Activated CD4-positive, alpha-beta T cell treated with anti-CD3 and anti-CD28 coated beads, Interleukin-2, amount 50 U/mL, for 4 hours (primary cell): ENCODE measurements at places on chromosomes 11 and 22.

GRCh38 chr22:50703726-50704509 is 31.3 kb downstream of the SHANK3 start:
- DNase-seq, result no peak

GRCh38 chr11:93845181-93846092 is 5.0 kb downstream of the VSTM5 start:
- no peak for DNase-seq

- no peak for DNase-seq
Observed at GRCh38 chr22:25437414-25438160, 126.9 kb upstream of the GRK3 start.

DNA sequence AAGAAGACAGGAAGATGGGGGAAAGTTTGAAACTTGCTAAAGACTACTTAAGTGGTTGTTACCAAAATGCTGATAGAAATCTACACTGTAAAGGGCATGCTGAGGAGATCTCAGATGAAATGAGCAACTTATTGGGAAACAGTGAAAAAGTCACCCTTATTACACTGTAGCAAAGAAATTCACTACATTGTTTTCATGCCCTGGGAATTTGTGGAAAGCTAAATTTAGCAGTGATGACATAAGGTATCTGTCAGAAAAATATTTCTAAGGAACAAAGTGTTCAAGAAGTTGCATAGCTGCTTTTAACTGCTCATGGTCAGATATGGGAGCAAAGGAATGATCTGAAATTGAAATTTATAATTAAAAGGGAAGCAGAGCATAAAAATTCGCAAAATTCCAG is 702.4 kb upstream of the LRRC4C start:
- no peak for DNase-seq

GRCh38 chr22:26354707-26355106 is 74.4 kb upstream of the ASPHD2 start:
- DNase-seq, result no peak

DNA sequence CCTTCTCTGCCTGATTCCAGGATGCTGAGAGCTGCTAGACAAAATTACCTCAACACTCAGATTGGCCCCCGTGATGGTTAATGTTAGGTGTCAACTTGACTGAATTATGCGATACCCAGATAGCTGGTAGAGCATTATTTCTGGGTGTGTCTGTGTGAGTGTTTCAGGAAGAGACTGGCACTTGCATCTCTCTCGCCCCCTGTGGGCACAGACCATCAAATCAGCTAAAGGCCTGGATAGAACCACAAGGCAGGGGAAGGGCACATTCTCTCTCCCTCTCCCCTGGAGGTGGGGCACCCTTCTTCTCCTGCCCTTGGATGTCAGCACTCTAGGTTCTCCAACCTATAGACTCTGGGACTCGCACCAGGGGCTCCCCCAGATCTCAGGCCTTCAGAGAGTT is 79.7 kb downstream of the KIRREL3 start:
- no peak for DNase-seq

DNA sequence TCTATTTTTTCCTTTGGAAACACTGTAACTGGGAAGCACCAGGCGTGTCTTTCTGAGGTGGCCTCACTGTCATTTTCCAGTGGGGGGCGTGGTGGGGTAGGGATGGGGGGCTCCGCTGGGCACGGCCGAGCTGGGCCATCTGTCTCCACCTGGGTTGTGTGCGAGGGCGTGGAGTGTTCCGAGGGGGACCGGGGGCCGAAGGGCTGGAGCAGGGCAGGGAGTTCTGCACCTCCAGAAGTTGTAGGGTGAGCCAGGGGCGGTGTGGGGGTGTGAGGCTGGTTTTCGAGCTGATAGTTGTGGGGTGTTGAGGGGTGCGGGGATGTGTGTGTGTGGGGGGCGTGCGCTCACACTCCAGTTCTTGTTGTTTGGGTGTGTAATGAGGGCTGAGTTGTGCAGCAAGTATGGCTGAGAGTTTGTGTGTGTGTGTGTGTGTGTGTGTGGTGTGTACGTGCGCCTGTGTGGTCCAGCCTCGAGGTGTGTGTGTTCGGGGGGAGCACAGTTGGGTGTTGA is 10.8 kb downstream of the YPEL4 start:
- no peak for DNase-seq

GRCh38 chr11:127063241-127063640 is 62.7 kb upstream of the KIRREL3 start:
- no peak for DNase-seq

DNA sequence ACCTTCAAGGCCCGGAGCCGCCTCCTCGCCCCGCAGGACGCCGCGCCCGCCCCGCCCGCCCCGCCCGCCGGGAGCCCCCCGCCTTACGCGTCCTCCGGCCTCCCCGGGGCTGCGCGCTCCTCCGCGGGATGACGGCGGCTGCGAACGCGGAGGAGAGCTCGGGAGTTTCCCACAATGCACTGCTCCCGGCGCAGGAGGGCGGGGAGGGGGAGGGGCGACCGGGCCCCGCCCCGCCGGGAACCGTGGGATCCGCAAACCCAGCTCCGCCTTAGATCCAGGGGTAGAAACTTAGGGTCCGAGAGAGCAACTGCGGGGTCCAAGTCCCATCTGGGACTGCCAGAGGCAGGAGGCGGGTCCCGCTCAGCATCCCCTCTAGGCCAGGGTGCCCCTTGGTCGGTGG is at the start of gene CEND1:
CEND1 (minus strand) TSS at position 148 of the 400 bp plus-strand sequence. CDS start 1,514 bp downstream, outside the sequence.
- DNase-seq, result peak; percentile 34

DNA sequence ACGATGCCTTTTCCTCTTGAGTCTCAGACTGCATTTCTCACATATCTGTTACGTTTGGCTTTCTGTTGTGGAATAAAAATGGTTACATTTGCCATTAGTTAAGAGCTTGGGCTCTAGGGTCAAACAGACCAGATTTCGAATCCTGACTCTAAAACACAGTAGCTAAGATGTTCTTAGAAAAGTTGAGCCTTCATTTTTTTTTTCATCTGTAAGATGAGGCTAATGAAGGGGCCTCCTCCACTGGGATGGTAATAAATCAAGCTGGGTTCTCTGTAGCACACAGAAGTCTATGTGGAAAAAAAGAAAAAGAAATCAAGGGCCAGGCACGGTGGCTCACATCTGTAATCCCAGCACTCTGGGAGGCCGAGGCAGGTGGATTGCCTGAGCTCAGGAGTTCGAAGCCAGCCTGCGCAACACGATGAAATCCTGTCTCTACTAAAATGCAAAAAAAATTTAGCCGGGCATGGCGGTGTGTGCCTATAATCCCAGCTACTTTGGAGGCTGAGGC is 49.9 kb upstream of the CAPRIN1 start:
- no peak for DNase-seq

DNA sequence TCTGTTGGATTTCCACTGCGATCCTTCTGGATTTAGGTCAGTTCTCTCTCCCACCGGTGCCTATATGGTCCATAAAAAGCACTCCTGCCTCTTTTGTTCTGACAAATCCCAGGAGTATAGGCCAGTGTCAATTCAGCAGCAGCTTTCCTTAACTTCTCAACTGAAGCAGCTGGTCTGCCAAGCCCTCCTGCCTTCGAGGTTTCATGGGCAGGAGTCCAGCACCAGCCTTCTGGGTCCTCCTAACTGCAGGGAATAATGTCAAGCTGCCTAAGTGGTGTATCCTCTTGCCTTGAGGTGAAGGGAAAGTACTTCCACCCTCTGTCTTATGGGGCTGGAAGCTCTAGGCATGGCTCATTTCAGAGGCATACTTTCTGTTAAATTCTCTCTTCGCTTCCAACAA is 149.4 kb upstream of the NCAM1 start:
- DNase-seq, result no peak

- peak; percentile 38 for DNase-seq
Observed at GRCh38 chr11:108592591-108593213, 866 bp downstream of the EXPH5 start.

DNA sequence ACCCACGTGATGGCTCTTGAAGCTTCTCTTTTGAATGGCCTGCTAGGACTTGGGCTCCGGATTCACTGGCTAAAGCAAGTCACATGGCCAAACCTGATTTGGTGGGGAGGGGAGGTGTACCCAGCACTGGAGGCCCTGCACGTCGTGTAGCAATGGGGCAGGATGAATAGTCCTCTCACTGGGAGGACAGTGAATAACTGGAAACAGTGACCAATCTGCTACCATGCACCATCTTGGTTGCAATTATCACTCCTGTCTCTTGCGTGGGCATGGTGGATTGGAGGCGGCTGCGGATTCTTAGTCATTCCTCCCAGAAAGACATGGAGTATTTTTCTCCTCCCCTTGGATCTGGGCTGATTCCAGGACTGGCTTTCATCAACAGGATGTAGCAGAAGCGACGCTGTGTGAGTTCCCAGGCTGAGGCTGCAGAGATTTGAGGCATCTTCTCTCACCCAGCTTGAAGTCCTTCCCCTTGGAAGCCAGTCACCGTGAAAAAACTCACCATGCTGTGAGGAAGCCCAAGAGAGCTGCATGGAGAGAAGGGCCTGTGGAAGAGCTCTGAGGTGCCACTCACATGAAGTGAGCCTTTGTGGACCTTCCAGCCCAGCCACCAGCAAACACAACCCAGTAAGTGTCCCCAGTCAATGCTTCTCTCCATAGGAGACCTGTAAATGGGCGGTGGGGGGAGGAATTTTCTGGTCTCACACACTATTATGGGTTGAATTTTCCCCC is 70.4 kb downstream of the IGLL1 start:
- no peak for DNase-seq

- no peak for DNase-seq
Observed at GRCh38 chr11:34143048-34143447, 37.6 kb downstream of the NAT10 start.

- DNase-seq, result no peak
Observed at GRCh38 chr11:19679952-19680828, 32.4 kb upstream of the NAV2 start.

- no peak for DNase-seq
Observed at GRCh38 chr22:37454857-37455686, 27.8 kb upstream of the ELFN2 start.

- no peak for DNase-seq
Observed at GRCh38 chr11:42802201-42802899, 509.4 kb upstream of the API5 start.

DNA sequence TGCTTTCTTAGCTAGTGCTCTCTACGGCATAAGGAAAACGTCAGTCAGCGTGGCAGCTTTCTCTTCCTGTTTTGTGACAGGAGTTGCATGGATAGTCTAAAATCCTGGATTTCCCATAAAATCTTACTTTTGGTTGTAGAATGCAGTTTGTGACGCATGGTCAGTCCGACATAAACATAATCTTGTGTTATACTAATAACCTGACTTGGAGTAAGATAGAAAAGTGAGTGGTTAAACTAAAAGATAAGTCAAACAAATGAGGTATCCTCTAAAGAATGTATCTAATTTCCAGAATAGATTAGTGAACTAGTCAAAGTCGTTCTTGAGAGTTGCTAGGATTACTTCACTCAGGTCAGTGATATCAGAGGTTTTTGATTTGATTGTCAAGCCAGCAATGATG is 157.6 kb downstream of the PGR start:
- no peak for DNase-seq

DNA sequence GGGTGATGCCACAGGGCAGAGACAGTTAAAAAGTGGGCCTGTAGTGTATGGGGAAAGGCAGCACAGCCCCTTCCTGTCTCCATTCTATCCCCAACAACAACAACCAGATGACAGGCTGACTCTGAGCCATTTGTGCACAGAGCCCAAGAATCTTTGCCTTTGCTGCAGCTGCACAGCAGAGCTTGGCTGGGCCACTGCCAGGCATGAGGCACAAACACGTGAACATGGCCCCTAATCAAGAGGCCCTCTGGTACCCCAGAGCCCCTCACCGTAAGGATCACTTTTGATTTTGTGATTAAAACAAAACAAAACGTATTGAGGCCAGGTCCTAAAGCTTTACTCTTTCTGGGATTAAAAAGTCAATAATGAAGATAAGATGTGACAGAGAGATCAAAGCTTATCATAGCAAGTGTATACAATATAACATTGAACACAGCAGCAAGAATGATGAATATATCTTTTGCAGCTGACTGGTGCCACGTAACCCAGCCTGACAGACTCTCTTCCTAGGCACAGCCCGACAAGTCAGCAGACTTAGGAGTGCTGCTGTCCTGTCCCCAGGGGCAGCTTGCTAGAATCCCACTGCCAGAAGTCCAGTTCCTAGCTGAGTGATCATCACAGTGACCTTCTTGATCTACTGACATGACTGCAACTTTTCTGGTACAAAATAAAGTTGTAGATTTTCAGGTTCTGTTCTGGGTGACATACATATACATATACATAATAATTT is 117.8 kb downstream of the SERGEF start:
- no peak for DNase-seq

DNA sequence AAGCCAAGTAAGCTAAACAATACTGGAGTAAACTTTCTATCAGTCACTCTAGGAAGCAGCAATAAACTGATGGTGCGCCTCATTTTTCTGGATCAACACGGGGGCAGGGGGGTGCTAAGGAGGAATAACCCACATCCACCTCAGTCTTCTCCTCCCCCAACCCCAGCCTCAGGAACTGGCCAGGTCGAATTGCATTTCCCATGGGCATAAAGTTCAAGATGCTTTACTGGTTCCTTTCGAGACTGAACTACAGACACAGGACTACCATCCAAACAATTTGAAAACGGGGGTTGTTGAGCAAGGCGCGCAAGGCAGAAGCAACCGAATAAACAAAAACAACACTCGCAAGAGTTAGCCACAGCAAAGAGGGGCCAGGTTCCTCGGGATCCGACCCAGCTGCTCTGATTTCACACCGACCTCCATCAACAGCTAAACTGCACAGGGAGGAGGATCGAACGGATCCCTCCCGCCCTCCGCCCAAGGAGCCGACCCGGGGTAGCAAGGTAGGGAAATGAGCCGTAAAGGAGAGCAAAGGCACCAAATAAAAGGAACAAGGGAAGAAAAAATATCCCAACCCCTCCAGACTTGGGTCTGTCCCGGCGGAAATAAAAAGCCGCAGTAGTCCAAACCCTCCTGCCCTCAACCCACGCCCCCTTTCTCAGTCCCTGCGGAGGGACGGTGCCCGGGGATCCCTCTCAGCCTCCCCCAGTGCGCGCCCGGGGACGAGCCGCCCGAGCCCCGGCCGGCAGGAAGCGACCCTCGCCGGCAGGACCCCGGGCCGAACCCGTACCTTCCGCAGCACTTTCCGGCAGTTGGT is 801 bp downstream of the SESN3 start:
- DNase-seq, result peak; percentile 2

- DNase-seq, result peak; percentile 89
Observed at GRCh38 chr11:62705880-62706849, 1.1 kb downstream of the BSCL2 start.

GRCh38 chr11:15471895-15472799 is 357.4 kb downstream of the INSC start:
- DNase-seq, result no peak

DNA sequence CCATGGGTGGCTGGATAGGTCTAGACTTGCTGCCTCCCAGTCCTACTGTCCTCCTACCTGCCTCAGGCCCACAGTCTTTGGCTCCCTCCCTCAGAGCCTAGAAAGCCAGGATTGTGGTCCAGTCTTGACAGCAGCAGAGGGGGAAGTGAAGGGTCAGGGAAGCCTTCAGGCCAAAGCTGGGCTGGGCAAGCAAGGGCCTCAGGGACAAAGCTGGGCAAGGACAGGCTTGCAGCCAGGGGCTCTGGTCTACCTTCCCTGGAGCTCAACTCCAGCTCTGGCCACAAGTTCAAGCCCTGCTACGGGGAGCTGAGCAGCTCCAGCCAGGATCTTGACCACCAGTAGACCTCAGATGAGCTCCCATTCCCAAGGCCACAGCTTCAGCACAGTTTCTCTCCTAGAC is 14.9 kb downstream of the LMO1 start:
- no peak for DNase-seq

- no peak for DNase-seq
Observed at GRCh38 chr11:1749395-1750351, 722 bp downstream of the IFITM10 start.
